ENCODE measurements at places on chromosomes 12 and 14.

- no peak for DNase-seq
Measured at GRCh38 chr12:127509066-127509778, 757.7 kb upstream of the TMEM132C start.

GRCh38 chr14:92108345-92109254 lies 2.2 kb upstream of the ATXN3 start:
- DNase-seq: no peak

- no peak for DNase-seq
Measured at GRCh38 chr12:51923506-51924365, 16.4 kb downstream of the ACVRL1 start.

DNA sequence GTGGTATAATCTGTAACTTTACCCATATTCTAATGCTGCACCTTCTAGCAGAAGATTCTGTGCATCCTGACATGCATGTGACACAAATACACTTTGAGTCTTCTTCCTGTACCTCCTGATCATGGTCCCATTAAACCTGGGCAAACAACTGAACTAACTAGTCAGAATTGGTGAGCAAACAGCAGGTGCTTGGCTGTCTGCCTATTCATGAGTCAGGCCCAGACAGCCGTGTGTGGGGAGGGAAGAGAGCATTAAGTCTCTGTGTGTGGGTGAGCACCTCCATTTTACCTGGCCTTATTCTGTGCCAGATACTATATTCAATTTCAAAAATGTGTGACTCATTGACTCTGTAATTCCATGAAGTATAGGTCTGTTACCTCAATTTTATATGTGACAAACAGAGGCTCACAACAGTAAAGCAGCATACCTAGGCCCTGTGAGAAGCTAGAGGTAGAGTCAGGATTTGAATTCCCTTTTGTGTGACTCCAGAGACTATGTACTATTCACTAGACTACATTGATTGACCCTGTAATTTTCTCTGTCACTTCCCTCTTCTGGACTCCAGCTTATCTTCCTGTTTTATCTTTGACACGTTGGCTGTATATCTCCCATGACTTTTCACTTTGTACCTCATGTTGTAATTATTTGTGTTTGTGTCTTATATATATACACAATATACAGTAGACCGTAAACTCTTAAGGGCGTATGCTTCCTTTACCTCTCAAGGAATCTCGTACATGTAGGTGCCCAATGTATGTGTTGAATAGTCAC lies 32.2 kb downstream of the SUSD6 start:
- peak; percentile 88 for DNase-seq

DNA sequence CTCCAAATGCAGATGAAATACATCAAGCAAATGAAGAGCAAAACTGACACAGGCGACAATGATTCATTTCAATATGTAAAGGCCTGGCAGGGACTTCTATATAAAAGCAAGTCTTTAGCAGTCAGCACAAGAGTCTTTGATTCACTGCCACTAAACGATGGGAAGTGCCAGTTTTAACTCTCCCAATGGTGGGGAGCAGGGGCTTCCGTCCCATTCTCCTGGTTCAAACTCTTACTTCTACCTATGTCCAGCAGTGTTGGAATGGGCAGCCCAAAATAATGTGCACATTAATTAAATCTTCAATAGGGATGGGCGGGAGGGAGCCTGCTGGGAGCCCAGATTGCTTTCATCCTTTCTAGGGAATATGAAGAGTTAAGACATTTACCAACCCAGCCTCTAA lies 97.5 kb upstream of the MDM1 start:
- DNase-seq: no peak

DNA sequence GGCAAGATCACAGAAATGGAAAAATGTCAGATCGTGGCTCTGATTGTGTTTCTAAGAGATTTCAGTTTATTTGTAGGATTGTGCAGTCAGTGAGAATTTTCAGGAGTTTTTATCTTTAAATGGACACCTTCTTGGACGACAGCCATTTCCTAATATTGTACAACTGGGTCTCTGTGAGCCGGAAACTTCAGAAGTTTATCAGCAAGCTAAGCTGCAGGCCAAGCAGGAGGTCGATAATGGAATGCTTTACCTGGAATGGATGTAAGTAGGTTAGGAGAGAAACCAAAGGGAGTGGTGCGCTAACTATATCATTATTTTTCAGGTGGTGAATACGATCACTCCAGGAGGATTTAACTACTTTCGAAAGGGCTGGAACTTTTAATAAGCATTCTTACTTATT lies 26.4 kb downstream of the APAF1 start:
- DNase-seq: no peak

DNA sequence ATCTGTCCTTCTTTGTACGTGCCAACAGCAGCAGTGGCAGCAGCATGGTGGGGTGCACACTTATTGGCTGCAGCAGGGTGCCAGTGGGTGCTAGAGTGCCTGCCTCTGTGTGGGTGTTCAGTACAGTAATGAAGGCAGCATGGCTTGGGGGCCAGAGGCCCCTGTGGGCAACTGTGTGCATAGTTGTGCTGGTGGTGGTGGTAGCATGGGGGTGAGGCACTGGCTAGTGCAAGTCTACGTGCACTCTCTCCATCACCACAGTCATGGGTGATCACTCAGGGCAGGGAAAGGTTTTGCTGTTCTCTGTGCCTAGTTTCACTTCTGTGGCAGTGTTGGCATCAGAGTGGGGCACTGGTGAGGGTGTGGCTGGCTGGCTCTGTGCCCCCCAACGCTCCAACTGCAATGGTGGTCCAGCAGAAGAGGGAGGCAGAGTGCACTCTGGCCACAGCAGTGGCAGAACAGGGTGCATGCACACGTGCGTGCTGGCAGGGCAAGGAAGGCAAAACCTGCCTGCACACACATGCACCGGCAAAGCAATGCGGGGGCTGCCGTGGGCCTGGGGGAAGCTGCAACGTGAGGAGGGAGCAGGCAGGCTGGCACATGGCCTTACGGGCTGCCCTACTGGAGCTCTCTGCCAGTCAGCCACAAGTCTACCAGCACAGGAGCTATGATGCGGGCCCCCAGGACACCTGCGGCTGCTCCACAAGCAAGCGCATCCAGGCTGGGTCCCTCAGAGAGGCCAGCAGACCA lies 60.1 kb downstream of the CRACR2A start:
- DNase-seq: no peak

GRCh38 chr12:94245631-94246383 lies 97.4 kb downstream of the PLXNC1 start:
- no peak for DNase-seq

DNA sequence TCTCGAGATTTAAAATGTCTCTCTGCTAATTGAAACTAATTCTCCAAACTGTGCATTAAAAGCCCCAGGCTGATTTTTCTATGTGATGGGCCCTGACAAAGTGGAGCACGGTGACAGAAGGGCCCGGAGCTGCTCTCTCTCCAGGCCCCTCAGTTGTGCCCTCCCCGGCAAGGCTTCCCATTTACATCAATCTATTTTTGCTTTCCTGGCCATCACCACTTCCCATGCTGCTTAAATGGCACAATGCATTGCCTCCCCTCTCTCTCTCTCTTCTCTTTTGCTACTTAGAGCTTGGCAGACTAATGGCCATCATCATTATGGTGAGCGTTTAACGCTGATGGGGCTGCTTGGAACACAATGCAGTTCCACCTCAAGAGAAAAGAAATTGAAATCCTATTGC lies 270.7 kb upstream of the DIO3 start:
- no peak for DNase-seq

DNA sequence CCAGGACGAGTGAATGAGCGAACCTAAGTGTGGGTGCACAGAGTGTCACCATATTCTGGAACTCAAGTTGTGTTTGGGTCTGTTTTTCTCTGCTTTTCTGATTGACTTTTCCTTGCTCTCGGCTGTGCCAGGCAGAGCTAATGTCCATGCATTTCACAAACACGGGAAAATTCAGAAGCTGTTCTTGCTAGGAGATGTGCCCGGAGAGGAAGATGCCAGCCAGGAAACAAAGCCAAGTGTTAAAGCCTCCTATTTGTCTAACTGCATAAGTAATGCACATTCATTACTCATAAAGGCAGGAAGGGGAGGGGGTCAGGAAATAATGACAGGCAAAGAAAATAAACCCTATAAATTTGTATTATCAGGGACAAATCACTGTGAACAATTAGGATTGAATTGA lies 250.4 kb upstream of the SFSWAP start:
- no peak for DNase-seq
